ENCODE measurements at places on chromosomes 6 and 20.

- no peak for DNase-seq
These were observed 2.5 kb upstream of the TMEM244 start for GRCh38 chr6:129863664-129864063.

DNA sequence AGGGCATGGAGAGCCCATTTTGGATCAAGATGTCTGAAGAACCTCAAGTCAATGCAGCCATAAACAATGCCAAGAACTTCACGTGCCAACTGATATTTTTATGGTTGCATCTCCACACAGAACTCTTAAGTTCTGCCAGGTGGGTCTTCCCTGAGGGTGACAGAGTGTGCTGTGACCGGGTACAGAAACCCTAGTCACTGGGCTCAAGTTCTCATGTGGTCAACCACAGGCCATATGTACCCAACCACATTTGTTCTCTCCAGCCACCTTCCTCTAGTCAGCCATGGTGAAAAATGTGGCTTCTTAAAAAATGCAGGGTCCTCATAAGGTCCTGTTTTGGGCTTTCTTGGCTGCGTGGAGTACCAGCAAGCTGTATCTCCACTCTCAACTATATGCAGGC is 48.9 kb downstream of the CLIC5 start:
- DNase-seq: no peak

GRCh38 chr6:154481521-154482013 is 28.9 kb downstream of the CNKSR3 start:
- DNase-seq: no peak

DNA sequence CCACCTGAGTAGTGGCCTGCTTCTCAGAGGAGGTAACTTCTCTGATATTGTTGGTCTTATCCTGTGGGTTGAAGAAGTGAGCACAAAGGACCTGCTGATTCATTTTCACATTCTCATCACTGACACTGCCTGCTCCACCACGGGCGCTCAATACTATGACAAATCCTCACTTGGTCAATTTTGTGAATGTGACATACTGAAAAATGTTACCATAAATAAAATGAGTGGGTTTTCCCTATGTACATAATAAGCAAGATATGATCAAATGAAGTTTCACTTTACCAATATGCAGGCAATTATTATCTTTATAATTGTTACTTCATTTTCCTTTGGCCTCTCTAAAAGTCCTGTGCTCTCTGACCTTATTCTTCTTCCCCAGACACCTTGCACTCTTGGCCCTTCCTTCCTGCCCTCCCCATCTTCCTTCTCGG is 71.5 kb upstream of the RIPOR2 start:
- peak; percentile 62 for DNase-seq

- no peak for DNase-seq
These were observed 46.4 kb upstream of the CCN2 start for GRCh38 chr6:131997429-131998153.

DNA sequence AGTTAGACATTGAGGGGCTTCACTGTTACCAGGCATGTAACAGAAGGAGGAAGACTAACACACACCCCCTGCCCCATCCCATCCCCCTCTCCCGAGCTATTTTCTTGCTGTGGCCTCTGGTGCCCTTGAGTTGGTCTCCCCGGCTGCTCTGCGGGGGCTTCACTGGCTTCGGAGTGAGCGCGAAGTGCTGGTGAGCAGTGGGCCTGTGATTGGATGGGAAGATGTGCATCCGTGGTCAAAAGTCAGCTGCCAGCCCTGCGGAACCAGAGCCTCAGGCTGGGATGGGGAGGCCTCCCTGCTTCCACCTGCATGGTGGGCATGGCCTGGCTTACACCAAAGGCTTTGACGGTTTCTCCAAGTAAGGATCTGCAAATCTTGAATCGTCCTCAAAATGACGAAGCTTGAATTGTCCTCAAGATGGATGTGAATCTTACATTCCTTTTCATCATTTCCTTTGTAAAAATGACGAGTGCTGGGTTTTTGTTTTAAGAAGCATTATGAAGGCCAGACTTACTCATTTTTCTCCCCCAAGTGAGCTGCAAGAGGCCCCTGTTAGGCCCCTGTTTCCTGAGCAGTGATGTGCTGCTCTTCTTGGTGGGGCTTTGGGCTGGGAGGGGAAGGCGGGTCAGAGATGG is 23.7 kb downstream of the SPATA2 start:
- no peak for DNase-seq

DNA sequence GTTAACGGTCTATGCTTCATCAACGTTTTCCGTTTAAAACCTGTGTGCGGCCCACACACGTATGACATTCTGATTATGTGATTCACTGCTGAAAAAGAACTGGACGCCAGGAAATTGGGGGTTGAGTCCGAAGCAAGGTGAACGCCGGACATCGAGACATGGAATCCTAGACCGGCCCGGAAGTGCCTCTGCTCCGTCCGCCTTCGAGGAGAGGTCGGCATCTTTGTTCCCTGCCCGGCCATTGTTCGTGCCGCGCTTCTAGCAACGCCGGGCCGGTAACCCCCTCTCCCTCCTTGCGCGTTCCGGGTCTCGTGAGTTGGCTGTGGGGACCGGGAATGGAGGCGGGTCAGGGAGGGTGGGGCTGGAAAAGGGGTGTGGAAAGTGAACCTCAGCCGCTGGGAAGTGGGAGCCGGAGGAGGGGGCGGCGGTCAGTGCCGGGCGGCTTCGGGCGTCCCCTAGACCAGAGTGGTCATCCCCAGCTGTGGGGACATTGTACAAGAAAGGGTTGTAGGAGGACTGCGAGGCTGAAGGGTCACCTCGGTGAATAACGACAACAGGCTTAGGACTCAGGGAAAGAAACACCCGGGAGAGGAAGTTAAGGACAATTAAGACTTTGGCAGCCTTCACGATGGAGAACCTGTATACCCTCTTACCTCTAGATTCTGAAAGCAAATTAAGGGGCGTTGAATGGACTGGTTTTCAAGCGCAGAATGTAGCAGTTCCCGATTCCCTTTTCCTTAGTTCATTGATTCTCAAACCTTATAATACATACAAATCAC is at the start of gene ZSCAN9:
TSS of gene ZSCAN9 (plus strand) at position 220 of the 779 bp plus-strand sequence. CDS start 1,810 bp downstream, outside the sequence.
- DNase-seq: peak; percentile 83

DNA sequence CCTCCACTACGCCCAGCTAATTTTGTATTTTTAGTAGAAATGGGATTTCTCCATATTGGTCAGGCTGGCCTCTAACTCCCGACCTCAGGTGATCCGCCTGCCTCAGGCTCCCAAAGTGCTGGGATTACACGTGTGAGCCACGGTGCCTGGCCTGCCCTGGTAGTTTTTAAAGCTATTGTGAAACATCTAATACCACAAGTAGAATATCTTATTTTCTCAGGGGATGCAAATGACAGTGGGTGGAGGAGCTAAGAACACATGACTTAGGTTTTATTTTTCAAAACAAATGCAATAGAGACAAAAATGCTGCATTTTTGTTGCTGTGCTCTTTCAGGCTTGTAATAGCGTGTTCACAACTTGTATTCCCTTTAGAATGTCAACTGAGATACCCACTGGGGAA is 264.9 kb upstream of the PLCB4 start:
- DNase-seq: no peak

DNA sequence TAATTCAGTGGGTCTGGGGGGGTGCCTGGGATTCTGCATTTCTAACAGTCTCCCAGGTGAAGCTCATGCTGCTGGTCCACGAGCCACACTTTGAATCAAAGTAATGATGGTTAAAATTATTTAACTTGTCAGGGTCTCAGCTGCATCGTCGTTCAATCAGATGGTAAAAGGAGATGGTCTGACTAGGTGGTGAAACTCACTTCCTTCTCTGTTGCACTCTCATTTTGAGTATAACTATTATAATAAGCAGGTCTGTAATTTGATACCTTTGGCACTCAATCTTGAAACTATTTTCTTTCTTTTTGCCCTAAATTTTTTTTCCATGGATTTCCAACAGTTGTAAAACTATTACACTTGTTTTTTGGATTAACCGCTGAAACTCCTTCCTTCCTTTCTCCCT is 292.5 kb downstream of the FARS2 start:
- no peak for DNase-seq

Measured in GM13976 (cell line).